LHCN-M2 (cell line): ENCODE measurements at places on chromosomes 11 and 22. TPM values are rescaled to one million over a fixed set of nuclear protein-coding genes. Genes with fewer than 3 reads are reported as not detected.

GRCh38 chr11:94243571-94244515, 60.5 kb upstream of the IZUMO1R start:
- no peak for DNase-seq

DNA sequence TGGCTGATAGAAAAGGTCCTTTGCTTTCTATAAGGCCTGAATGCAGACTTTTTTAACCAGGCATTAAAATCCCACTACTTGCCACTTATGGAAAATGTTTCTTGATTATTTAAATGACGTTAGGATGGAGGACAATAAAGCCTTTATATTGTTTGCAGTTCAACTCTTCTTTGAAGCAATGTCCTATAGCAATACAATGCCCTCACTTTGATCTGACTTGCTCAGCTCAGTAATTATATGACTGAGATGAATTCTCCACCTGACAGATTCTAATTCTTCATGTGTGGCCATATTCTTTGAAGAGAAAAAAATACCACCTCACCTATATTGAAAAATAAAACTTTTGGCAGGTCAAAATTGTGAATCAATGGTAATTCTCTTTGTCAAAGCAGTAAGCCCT, 182.0 kb upstream of the MTMR2 start:
- no peak for DNase-seq

The SLC22A9 gene
- total RNA-seq: not detected in 2 replicates

- DNase-seq: peak; percentile 87
Observed at GRCh38 chr11:76577226-76577920, 93.2 kb downstream of the LRRC32 start.

- DNase-seq: no peak
Observed at GRCh38 chr22:49996119-49996517, 16.4 kb downstream of the IL17REL start.

DNA sequence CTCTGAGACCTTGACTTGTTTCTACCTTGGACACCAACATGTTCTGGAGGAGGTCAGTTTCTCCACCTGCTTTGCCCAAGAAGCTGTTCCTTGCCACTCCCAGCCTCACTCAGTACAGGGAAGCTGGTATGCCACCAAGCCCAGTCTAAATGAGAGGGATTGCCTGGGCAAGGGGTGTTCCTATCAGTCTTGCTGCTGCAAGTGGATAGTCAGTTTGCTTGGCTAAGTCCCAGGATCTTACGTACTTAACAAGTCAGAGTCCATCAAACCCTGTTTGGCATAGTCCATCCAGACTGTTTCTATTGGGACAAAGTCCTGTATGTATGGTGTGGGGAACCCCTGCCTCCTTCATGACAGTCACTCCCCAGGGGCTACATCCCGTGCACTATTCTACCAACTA, 66.6 kb downstream of the RPL27A start:
- DNase-seq: no peak

DNA sequence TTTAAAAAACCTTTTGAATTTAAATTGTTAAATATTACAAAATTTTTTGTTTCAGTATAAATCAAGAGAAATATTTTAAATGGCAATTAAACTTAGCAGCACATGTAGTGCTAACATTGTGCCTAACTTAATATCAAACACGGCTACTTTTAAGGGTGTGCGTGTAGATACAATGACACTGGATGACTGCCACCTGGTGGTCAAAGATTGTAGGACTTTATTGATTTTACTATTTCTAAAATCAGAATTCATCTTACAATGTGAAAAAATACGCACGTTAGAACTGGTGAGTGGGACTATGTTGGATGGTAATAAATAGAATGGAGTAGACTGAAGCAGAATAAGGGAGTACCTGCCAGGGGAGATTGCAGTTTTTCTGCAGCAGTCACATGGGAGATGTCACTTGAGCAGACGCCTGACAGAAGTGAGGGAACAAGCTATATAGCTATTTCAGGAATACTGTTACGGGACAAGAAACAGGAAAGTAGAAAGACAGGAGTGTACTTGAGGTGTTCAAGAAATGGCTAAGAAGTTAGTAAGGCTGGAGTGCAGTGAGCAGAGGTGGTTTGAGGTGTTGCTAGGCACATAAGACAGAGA, 52.9 kb downstream of the UVRAG start:
- peak; percentile 42 for DNase-seq

GRCh38 chr22:43462701-43463100, 50.9 kb downstream of the MPPED1 start:
- no peak for DNase-seq

DNA sequence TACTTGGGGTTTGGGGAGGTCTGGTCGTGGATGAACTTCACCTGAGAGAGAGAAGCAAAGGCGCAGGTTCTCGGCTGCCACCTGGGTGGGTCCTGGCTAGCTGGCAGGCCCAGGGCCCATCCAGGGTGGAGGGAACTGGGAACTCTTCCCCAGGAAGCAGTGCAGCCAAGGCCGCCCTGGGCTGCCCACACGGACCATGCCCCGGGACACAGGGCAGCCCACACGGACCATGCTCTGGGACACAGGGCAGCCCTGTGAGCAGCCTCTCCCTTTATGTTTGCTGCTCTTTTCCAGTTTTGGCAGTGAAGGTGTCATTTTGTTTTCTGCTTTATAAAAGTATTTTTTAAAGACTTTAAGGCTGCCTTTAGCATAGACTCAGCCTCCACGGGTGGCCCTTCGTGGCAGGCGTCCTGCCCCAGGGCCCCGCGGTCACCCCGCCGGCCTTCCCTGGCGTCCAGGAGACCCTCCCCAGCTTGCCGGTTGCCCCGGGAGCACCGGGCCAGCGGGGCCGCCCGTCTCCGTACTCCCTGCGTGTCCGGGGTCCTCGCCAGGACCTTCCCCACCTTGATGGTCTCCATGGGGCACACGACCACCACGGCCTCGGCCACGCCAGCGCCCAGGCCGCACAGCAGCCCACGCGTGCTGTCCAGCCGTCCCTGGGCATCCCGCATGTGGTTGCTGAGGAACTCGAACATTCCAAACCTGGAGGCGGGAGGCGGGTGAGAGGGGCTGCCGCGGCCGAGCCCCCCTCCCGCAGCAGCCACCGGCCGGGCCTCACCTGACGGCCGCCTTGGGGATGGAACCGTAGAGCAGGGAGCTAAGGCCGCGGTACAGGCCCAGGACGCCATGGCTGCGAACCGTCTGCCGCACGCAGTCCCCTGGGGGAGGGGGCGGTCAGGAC, 1.1 kb downstream of the SLC25A1 start:
- no peak for DNase-seq

DNA sequence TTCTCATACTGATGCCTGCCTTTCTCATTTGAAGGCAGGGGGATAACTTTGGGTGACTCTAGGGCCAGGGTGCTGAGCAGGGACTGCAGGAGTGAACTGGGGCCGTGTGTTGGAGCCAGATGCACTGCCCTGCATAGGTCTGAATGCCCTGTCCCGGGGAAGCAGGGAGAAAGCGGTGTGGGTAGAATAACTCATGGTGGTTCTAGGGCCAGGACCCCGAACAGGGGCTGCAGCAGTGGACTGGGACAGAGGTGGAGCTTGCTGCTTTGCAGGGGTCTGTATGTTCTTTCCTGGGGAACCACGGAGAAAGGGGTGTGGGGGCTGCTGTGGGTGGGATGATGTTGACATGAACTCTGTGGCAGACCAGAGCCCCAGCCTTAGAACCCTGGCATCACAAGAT, 52.9 kb downstream of the GAB4 start:
- DNase-seq: no peak

The P2RX3 gene
- total RNA-seq: not detected in 2 replicates

The MRGPRX4 gene
- not detected in 2 replicates for total RNA-seq

- no peak for DNase-seq
Observed at GRCh38 chr22:34960005-34960404, 106.0 kb upstream of the ISX start.

The CSRP3 gene
- 0.32 and 0.46 TPM in 2 replicates for total RNA-seq

GRCh38 chr11:1012291-1012690, 24.2 kb downstream of the MUC6 start:
- DNase-seq: no peak

The KCNJ4 gene
- not detected in 2 replicates for total RNA-seq

The ST14 gene
- 0.06 TPM in 1 of 2 replicates, not detected in the other for total RNA-seq

The SART1 gene
- total RNA-seq: 36.0 and 45.7 TPM in 2 replicates

GRCh38 chr22:21642584-21643448, 714 bp downstream of the SDF2L1 start:
- peak; percentile 53 for DNase-seq

- no peak for DNase-seq
Observed at GRCh38 chr11:83181815-83182214, 11.7 kb upstream of the ANKRD42 start.

- peak; percentile 66 for DNase-seq
Observed at GRCh38 chr11:75365711-75366181, 14.3 kb upstream of the ARRB1 start.

GRCh38 chr11:107859459-107860239, 1.1 kb upstream of the SLC35F2 start:
- no peak for DNase-seq

The SLC37A2 gene
- 8.8 and 11.0 TPM in 2 replicates for total RNA-seq

GRCh38 chr11:109378034-109378433, 44.0 kb upstream of the C11orf87 start:
- DNase-seq: peak; percentile 82

The PGA4 gene
- total RNA-seq: 1.4 and 2.5 TPM in 2 replicates

DNA sequence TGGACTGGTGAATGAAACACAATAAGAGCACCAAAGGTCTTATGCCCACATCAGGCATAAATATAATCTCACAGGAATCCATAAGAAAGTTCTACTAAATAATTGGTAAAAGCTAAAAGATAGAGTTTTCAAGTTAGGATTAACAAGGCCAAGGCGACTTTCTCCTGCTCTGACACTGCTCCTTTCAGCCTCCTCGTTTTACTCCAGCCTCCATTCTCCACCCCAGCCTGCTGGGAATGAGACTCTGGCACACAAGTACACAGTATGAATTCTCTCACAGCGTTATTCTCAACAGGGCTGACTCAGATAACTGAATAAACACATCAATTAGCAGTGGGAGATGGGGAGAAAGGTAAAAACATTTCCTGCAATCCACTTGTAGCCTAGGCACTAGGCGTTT, 94.9 kb downstream of the APOL5 start:
- DNase-seq: no peak

The GLYATL1 gene
- total RNA-seq: 0.69 and 0.96 TPM in 2 replicates

DNA sequence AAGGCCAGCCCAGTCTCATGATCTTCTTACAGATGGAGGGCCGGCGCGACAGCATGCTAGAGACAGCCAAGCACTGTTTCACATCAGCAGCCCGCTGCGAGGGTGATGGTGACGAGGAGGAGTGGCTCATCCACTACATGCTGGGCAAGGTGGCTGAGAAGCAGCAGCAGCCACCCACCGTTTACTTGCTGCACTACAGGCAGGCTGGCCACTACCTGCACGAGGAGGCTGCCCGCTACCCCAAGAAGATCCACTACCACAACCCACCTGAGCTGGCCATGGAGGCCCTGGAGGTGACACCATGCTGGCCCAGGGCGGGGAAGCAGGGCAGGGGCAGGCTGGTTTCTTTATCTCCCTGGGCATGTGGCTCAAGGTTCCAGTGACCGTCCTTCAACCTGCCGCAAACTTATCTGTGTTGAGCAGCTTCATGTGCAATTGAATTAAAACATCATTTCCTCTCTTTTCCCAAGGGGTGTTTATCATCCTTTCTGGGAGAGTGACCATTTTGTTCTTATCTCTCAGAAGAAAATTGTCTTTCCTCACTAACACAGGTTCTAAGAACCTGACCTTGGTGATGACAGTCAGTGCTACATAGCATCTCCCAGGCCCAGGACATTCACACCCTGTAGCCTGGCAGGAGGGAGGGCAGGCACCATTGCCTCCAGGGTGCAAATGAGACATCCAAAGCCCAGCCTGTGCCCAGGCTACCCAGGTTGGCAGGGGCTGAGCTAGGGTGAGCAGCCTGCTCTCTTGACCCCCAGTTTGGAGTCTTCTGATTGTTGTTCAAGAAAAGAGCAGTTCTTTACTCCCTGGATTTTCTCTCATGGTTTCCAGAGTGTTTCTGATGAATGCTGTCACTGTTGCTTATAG, 80.7 kb downstream of the CABIN1 start:
- no peak for DNase-seq

- no peak for DNase-seq
Observed at GRCh38 chr11:87460279-87460678, 422.5 kb downstream of the TMEM135 start.

The CCDC188 gene
- total RNA-seq: 1.8 and 2.7 TPM in 2 replicates

- no peak for DNase-seq
Observed at GRCh38 chr11:42145311-42145710, 685.9 kb upstream of the LRRC4C start.

DNA sequence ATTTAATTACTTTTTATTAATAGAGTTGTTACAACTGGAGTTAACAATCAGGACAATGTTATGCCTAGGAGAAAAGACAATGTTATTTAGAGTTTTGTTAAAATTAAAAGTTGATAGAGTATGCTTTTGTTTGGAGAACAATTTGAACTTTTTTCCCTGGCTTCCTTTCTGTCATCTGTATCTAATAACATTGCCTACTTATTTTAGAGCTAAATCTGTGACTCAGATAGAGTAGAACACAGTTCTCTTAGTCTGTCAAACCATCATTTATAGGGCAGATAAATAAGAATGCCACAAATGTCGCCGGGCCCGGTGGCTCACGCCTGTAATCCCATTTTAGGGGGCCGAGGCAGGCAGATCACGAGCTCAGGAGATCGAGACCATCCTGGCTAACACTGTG, 28.9 kb upstream of the YAP1 start:
- DNase-seq: no peak

The LRRN4CL gene
- total RNA-seq: 41.4 and 68.1 TPM in 2 replicates

DNA sequence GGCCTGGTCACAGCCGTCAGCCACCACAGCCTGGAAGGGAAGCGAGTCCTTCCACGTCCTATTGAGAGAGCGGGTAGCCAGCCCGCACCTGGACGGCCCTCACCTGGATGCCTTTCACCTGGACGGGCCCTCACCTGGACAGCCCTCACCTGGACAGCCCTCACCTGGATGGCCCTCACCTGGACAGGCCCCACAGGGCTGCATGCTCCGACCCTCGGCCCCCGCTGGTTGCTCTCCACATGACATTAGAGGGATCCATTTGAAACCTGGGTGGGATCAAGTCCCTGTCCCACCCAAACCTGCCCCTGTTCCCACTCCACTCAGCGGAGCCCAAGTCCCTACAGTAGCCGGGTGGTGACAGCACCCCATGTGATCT, 3.7 kb downstream of the C1QTNF6 start:
- no peak for DNase-seq

- no peak for DNase-seq
Observed at GRCh38 chr22:43520632-43521039, 108.8 kb downstream of the MPPED1 start.

The SEZ6L gene
- total RNA-seq: not detected in 2 replicates
